ENCODE measurements at places on chromosomes 13 and 19.

- no peak for ATAC-seq
Measured at GRCh38 chr19:53910170-53910518, 1.1 kb downstream of the CACNG7 start.

GRCh38 chr19:28785971-28786370 is 427.0 kb downstream of the UQCRFS1 start:
- ATAC-seq: no peak

GRCh38 chr19:383040-383439 is 25.9 kb downstream of the C2CD4C start:
- ATAC-seq: no peak

- no peak for ATAC-seq
Measured at GRCh38 chr13:23966691-23967615, 69.7 kb upstream of the C1QTNF9B start.

GRCh38 chr13:98563071-98563470 is 13.8 kb downstream of the STK24 start:
- no peak for ATAC-seq

GRCh38 chr19:29952177-29952576 is 10.1 kb downstream of the URI1 start:
- ATAC-seq: no peak

DNA sequence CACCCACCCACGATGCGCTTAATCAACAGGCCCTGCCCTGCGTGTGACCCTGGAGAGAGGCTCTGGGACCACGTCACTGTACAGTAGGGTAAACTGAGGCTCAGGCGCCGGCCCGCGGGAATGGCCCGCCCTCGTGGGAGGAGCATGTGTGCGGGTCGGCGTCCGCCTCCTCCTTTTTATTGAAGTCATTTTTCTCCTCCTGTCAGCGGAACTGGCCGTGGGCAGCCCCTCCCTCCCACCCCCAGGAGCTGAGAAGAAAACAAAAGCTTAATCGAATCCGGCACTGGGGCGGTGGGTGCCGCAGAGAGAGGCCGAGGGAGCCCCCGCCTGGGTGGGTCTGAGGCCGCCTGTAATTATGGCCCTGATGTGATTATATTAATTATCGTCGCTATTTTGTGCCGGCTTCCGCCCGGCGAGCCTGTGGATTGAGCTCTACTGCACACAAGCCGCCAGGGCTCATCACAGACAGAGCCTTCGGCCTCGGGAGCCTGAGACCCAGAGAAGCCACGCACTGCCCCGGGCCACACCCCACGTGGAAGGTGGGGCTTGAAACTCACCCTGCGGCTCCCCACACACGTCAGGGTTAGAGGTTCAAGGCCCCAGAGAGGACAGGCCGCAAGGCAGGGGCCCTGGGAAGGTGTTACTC is 7.0 kb downstream of the C2CD4C start:
- ATAC-seq: peak; percentile 59

- ATAC-seq: no peak
Measured at GRCh38 chr13:53150568-53150967, 122.0 kb downstream of the OLFM4 start.

DNA sequence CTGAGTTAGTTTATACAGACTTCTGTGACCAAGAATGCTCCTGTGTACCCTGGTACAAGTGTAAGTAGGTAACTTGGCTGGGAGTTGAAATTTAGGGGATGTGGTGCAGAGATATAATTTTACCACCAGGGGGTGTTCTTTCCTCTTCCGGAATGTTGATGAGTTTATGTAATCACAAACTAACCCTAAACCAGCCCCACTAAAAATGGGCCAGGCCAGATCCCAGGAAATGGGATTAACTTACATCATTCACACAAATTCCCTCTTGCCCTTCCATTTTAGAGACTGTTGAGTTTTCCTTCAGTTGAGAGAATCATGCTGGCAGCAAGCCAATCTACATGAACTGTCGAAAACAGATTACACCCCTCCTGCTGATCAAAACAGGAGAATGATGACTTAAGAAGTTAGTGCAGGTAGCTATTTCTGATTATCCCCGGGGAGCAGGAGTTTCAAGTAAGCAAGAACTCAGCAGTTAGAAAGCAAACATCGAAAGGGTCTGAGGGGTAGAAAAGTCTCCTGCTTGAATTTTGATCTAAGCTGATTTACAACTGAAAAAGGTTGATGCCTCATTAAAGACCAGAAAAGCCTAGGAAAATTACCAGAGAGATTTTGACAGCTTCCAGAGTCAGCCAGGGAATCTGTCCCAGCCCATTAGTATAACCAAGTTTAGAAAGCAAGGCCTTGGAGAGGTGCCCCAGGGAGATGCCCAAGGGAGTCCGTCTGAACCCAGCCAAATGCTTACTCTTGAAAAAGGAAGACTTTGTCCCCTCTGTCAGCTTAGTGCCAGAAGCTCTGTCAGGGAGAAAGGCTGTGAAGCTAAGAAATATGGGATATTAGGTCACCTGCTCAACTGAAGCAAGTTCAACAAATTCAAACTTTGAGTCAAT is 32.3 kb upstream of the MED4 start:
- ATAC-seq: peak; percentile 85

DNA sequence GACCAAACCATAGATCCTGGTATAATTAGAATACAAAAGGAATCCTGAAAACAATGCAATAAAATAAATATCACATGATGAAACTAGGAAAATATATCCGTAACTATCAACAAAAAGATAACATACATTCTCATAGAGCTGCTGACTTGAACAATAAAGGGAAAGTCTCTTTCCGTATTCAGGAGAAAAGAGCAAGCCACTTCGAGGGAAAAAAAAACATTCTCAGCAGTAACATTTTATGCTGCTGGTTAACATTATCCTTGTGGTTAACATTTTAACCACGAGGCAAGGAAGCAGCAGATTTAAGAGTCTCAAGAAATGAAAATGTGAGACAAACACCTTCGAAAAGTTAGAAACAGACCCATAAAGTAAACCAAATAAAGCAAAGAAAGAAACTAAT is 25.8 kb downstream of the NALCN start:
- peak; percentile 59 for ATAC-seq

- ATAC-seq: peak; percentile 31
Measured at GRCh38 chr13:110306340-110306959, 507 bp downstream of the COL4A1 start.

DNA sequence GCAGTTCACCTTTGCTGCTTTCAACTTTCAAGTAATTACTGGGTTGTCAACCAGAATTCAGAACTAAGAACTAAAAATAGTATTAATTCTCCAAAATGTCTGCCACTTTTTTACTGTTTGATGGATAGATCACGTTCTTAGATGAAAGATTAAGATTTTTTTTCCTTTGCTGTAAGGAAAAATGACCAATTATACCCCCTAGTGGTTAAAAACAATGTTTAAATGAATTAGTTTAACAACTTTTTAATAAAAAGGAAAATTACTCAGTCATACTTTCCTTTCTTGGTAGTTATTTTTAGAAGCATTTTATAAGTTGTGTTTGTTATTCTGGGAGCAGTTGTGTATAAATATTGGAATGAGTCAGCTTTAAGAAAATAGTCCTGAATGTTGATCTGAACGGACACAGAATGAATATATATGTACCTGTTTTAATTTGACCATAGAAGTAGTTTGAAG is 4.6 kb downstream of the TM9SF2 start:
- no peak for ATAC-seq

- no peak for ATAC-seq
Measured at GRCh38 chr19:29083863-29084262, 129.1 kb downstream of the UQCRFS1 start.

DNA sequence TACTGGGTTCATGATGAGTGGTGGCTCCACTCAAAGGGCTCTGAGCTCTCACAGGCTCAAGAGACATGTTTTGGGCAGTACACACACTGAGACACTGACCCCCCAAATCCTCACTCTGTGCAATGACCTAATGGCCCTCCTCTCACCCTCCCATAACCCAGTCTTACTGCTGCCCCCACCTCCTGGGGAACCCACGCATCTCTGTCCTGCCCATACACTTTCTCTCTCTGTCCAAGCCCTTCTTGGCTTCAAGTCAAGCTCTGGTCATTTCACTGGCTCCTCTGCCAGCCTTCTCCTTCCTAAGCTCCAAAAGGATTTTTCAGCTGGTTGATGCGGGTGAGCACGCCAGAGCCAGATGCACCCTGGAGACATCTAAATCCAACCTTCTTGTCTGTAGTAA is 187.9 kb upstream of the TSHZ3 start:
- no peak for ATAC-seq

GRCh38 chr13:50646070-50646469 is 197.4 kb downstream of the DLEU7 start:
- ATAC-seq: peak; percentile 65

GRCh38 chr19:2237051-2237868 is 636 bp downstream of the SF3A2 start:
- peak; percentile 27 for ATAC-seq

DNA sequence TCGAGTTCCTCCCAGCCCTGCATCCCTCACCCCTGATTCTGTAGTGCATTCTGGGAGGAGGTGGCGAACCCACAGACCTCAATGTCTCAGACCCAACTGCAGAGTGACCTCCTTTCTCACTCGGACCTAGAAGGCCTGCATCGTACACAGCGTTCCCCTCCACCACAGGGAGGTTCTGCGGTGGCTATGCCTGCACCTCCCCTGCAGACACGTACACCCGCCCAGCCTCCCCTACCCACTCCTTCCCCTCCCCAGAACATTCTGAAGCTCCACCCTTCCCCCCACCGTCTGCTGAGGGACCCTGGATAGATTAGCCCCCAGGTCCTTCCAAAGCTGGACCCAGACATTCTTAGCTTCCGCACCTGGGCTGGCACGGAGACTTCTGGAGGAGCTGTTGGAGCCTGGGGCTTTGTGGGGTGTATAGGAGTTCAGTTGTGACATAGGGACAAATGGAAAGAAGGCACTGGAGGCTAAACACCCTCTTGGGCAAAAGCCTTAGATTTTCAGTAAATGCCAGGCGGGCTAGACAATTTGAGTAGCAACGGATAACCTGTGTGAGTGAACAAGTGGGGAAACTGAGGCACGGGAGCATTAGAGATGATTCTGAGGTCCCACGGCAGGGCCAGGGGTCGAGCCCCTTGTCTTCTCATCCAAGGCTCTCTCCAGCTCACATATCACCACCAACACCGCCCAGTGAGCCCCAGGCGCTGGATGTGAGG is 420 bp upstream of the FSD1 start:
- ATAC-seq: no peak

- no peak for ATAC-seq
Measured at GRCh38 chr13:83867708-83868107, 14.6 kb downstream of the SLITRK1 start.

DNA sequence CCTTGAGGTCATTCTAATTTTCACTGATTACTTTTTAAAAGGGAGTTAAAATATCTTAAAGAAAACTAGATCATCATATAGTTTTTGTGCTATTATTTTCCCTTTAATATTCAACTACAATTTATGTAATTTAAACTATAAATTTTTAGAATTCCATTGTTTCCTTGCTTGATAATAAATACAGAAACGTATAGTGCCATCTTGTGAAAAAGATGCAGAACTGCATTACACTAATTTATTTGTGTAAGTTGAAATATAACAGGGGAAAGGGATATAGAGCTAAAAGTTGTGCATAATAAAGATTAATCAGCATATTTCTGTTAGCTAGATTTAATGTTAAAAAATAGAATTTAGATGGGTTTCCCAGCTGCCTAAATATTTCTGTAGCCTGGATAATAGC is 61.5 kb upstream of the TDRD3 start:
- ATAC-seq: peak; percentile 58

GRCh38 chr13:102909971-102910370 is 64.1 kb downstream of the ERCC5 start:
- ATAC-seq: no peak

- no peak for ATAC-seq
Measured at GRCh38 chr13:23344931-23345595, 88.4 kb downstream of the SACS start.

DNA sequence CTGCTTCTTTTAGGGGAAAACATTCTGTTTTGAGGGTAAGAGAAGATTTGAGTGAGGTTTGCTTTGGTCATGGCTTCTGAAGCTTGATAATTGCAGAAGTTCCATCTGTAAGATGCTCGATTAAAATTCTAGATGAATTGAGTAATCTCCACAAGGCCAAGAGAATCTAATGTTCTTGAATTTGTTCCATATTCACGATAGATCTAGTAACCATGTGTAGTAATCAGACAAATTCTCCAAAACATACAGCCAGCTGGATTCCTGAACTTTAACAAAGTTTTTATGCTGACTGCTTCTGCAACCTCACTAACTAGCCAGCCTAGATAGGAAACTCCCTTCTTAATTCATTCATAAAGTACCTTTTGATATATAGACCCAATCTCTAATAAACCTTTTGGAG is 92.7 kb downstream of the COL4A2 start:
- no peak for ATAC-seq

GRCh38 chr13:79062291-79062690 is 343.8 kb downstream of the RBM26 start:
- no peak for ATAC-seq

- ATAC-seq: no peak
Measured at GRCh38 chr13:67023130-67023876, 206.8 kb downstream of the PCDH9 start.

GRCh38 chr13:97091196-97091595 is 96.9 kb upstream of the OXGR1 start:
- ATAC-seq: no peak

DNA sequence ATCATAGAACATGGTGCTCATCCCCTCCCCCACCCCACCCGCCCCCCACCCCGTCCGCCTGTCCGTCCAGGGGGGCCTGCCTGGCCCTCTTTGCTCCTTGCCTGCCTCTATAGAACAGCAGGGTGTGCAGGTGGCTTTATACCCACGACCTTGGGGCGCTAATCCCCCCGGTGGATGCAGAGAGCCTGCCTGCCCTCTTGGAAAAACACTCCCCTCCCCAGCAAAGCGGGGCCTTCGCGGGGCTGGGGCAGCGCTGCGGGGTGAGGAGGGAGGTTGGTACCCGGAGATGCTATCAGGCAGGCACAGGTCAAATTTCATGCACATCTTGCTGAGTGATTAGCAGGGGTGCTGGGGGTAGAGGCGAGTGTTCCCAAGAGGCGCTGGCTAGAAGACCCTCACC is 21.9 kb downstream of the RFX1 start:
- no peak for ATAC-seq

GRCh38 chr13:102040812-102041211 is 361.0 kb downstream of the FGF14 start:
- ATAC-seq: no peak

GRCh38 chr13:81017513-81018152 is 676.7 kb upstream of the SPRY2 start:
- ATAC-seq: peak; percentile 85

GRCh38 chr13:112127564-112128330 is 60.8 kb downstream of the SOX1 start:
- ATAC-seq: no peak

- ATAC-seq: no peak
Measured at GRCh38 chr13:106990594-106990993, 422.7 kb upstream of the ARGLU1 start.

GRCh38 chr13:109673477-109673876 is 112.9 kb downstream of the IRS2 start:
- no peak for ATAC-seq

GRCh38 chr13:46288570-46289259 is 77.0 kb downstream of the LRRC63 start:
- peak; percentile 82 for ATAC-seq

GRCh38 chr19:7440188-7440975 is 48.5 kb downstream of the PEX11G start:
- no peak for ATAC-seq

Data from SK-N-SH treated with all-trans-retinoic acid at 6 μM for 48 hours (cell line).